ENCODE measurements at places on chromosomes 7 and 10.

- DNase-seq: no peak
Measured at GRCh38 chr7:47194516-47195057, 387.3 kb downstream of the TNS3 start.

DNA sequence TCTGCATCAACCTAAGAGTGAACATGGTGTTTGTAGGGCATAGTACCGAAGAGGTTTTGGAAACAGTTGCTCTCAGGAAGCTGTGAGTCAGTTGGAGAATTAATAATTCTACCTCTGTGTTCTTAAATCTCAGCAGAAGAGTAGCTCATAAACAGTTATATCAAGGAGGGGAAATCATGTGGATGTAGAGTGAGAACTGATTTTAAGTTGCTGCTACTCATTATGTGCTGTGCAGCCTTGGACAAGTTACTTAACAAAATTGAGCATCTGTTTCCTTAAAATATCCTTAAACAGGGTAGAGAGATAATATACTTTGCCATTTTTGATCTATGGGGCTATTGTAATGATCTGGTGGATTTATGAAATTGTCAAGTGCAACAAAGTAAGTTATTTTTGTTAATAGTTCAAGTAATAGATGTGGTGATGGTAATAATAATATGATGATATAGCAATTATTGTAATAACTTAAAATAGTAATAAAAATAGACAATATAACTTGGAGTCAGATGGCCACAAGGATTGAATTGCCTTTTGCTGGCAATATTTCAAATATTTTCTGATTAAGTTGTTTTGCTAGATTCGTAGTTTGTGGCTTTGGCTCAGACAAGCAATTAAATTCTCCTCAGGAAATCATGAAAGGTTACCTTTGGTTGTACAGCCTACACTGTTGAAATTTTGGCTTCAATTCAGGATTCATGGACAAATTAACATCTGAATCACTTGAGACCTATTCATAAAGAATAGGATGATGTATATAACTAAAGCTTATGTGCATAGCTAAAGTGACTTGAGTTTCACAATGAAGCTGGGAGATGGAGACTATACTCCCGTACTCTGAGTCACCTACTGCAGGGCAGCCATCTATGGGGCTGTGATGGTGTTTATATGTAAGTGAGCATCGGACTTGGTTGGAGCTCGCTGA is 228.5 kb downstream of the CDK14 start:
- peak; percentile 43 for DNase-seq

GRCh38 chr10:4101918-4102654 is 317.1 kb upstream of the KLF6 start:
- DNase-seq: no peak

- no peak for DNase-seq
Measured at GRCh38 chr7:37448011-37448635, 541 bp downstream of the ELMO1 start.

DNA sequence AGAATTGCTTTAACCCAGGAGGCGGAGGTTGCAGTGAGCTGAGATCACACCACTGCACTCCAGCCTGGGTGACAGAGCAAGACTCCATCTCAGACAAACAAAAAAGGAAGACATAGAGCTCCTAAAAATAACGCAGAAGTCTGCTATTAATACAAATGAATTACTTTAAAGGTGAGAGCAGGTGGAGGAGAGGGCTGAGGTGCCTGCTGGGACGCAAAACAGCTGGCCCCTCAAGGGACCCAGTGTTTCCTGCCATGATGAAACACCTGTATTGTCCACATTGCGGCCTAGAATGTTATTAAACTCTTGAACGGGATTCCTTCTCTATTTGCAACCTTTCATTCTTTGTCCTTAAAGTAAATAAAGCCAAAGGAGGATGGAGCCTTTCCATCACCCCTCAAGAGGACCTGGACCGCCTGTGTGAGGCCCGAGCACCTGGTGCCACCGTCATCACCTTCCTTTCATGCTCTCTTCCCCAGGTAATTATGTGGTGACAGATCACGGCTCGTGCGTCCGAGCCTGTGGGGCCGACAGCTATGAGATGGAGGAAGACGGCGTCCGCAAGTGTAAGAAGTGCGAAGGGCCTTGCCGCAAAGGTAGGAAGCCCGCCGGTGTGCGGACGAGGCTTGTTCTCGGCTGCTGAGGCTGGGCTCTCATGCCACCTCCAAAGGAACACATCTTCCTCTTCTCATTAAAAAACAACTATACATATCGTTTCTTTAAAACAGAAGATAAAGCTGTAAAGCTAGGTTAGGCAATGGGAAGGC is 136.7 kb downstream of the EGFR start:
- DNase-seq: no peak

- peak; percentile 68 for DNase-seq
Measured at GRCh38 chr7:158811461-158811860, 17.8 kb downstream of the ESYT2 start.

- no peak for DNase-seq
Measured at GRCh38 chr10:79385392-79385795, 38.1 kb downstream of the PPIF start.

DNA sequence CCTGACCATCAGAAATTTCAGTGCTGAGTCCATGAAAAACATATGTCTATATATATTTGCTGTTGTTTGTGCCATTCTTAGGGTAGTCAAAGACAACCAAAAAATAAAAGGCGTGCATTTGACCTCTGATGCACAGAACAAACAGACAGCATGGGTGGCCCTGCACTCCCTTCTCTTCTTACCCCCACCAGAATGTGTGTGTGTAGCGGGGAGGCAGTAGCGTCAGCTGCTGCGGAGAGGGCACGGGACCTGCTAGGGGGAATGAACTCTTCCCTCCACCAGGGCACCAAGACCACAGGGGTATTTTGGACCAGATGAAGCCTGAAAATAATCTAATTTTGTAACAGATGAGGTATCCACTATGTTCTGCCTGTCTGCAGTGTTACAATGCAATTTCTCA is 277.7 kb upstream of the ZNF32 start:
- no peak for DNase-seq

- DNase-seq: no peak
Measured at GRCh38 chr10:106863549-106863948, 301.0 kb downstream of the SORCS1 start.

GRCh38 chr10:92969151-92969550 is 91.4 kb upstream of the CYP26C1 start:
- no peak for DNase-seq

DNA sequence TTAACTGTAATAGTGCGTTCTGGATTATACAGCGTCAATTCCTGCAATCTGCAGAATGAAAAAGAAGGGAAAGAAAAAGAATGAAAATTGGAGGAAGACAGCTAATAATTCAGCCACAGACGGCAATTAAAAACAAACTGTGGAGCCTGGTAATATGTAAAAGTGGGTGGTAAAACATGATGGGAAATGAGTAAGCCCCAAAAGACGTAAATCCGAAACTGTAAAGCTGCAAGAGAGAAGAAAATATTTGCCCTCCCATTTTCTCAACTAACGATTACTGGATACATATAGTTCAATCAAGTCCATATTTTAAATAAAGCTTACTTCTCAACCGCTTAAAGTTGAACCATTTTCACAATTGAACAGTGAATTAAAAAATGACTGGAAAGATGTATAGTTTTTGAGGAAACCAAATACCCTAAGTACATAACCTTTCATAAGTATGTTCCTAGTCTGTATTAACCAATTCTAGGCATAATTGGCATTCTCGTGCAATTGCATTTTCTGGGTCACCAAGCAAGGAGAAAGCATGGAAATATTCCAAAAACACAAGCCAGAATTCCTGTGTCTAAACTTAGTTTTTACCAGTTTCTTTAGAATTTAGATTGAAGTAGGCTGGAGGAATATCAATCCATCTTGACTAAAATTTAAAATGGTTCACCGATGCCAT is 44.8 kb downstream of the MALSU1 start:
- DNase-seq: no peak

- DNase-seq: no peak
Measured at GRCh38 chr10:571688-572451, 117.6 kb downstream of the DIP2C start.

Data from NCI-H226 (cell line).